ENCODE measurements at places on chromosomes 3 and 15. TPM values are rescaled to one million over a fixed set of nuclear protein-coding genes. Genes with fewer than 3 reads are reported as not detected.
A peak's percentile ranks its signal among the peaks of the same experiment; 100 is the strongest.

The NANOGP8 gene
- total RNA-seq: not detected

DNA sequence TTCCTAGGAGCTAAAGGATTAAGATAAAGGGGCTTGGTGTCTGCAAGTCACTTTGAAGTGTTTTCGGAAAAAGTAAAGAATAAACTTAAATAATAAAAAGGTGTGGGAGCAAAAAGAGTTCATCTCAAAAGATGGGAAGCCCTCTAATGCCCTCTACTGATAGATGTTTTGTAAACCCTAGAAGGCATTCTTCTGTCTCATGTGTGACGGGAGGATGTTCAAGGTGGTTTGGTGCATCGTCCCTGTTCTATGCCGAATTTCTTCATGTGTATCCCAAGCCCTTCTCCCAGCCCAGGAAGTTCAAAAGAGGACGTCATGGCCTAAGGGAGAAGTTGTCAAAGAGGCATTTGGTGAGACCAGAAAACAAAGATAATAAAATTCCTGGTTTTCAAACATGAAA lies 37.2 kb downstream of the CCK start:
- DNase-seq: no peak

DNA sequence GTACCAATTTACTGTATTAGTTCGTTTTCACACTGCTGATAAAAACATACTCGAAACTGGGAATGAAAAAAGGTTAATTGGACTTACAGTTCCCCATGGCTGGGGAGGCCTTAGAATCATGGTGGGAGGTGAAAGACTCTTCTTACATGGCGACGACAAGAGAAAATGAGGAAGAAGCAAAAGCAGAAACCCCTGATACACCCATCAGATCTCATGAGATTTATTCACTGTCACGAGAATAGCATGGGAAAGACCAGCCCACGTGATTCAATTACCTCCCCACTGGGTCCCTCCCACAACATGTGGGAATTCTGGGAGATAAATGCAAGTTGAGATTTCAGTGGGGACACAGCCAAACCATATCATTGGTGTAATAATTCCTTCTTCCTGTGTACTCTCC lies 69.6 kb downstream of the C3orf20 start:
- no peak for DNase-seq

The SLC12A1 gene
- 0.05 TPM for total RNA-seq

GRCh38 chr15:31049111-31049510 lies 52.4 kb downstream of the TRPM1 start:
- DNase-seq: no peak

DNA sequence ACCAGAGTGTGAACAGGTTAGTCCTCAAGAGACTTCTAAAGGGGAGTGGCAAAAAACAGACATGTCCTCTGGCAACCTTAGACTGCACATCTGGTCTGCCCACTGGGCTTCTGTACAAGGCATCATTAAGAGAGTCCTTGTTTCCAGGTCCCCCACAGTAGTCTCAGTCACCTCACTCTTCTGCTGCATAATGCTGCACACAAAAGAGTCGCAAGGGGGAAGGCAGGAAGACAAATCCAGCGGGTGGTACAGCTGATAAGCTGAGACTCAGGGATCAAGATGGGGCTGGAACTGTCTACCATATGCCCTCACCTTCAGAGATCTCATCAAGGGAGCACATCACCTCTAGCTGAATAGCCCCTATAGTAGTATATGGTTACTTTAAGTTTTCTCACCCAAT lies 27.4 kb upstream of the RPS17 start:
- DNase-seq: no peak

The LMAN1L gene
- total RNA-seq: not detected

- DNase-seq: peak; percentile 79
Measured at GRCh38 chr3:157159037-157159761, 748 bp downstream of the CCNL1 start.

- no peak for DNase-seq
Measured at GRCh38 chr15:91393186-91393585, 293.1 kb downstream of the SV2B start.

- no peak for DNase-seq
Measured at GRCh38 chr3:169760479-169760878, 4.4 kb downstream of the TERC start.

The SKOR1 gene
- 0.65 TPM for total RNA-seq

The TGM5 gene
- total RNA-seq: 0.71 TPM

The TTLL13 gene
- 0.58 TPM for total RNA-seq

DNA sequence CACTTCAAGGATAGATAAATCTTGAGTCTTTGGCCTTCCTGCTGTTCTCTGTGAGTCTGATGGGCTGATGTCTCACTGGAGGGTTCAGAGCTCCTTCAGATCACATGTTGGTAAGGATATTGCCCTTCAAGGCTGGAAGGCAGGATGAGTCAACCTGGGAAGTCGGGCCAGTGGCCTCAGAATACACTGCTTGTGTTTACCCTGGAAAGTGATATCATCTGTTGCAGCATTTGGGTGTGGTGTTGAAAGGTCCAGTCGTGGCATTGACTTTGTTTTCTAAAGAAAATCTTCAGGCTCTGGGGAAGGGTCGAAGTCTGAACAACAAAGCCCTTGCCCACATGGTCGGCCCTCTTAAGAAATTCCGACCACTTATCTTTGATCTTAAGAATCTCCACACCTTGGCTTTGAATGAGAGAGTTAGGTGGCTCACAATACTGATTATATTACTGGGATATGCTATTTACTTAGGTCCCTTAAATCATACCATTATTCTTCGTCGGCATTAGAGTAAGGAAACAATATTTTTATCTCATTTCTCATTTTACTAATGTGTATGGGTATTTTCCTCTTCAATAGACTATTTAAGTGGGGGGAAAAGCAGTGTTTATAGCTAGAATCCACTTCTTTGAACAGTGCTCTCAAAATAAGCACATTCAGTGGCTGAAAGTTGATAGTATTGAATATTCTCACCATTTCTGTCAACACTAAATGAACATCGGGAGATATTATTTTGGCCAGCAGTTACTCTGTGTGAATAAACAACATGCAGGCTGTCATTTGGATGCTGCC lies 303.9 kb upstream of the RASGRP1 start:
- DNase-seq: no peak

DNA sequence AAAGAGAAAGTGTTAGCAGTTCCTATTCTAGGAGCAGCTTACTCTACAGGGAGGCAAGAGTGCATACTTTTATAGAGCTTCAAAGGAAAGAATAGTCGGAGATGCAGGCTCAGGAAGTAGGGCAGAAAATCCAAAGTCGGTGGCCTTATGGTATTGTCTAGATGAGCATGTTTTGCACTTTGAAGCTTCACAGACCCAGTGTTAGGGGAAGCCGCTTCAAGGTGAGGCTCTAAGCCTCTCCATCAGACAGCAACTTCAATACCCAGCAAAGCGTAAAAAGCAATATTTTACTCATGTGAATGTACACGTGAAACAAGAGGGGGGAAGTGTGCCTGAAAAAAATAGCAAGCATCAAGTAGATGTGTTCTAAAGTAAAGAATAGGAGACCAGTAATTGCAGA lies 125.6 kb upstream of the RASGRP1 start:
- no peak for DNase-seq

The NUSAP1 gene
- 113 TPM for total RNA-seq

The GASK1A gene
- total RNA-seq: 0.36 TPM

DNA sequence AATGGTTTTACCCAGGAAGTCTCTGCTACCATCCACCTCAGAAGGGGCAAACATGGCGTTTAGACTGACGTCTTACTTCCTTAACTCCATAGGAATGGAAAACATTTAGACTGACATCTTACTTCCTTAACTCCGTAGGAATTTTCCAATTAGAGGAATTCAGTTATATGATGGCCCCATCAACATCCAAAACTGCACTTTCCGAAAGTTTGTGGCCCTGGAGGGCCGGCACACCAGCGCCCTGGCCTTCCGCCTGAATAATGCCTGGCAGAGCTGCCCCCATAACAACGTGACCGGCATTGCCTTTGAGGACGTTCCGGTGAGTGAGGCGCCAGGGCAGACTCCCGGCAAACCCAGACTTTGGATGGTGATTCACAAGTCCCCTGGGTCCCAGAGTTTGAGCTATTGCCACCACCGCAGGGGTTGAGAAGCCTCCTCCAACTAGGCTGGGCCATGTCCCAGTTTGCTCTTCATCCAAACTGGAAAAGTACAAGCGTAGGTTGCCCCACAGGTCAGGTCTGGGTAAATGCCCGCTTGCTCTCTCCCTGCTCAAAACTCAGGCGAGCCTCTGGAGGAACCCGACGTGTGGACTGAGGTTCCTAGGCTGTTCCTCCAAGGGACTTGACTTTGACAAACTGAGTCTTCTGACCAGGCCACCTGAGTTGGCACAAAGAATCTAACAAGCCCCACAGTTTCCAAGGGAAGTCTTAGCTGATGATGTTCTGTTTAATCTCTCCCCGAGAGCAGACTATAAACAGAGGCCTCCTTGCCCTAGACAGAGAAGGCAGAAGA lies 57.7 kb downstream of the MESD start:
- no peak for DNase-seq

- DNase-seq: no peak
Measured at GRCh38 chr3:99012051-99012450, 110.6 kb upstream of the DCBLD2 start.

DNA sequence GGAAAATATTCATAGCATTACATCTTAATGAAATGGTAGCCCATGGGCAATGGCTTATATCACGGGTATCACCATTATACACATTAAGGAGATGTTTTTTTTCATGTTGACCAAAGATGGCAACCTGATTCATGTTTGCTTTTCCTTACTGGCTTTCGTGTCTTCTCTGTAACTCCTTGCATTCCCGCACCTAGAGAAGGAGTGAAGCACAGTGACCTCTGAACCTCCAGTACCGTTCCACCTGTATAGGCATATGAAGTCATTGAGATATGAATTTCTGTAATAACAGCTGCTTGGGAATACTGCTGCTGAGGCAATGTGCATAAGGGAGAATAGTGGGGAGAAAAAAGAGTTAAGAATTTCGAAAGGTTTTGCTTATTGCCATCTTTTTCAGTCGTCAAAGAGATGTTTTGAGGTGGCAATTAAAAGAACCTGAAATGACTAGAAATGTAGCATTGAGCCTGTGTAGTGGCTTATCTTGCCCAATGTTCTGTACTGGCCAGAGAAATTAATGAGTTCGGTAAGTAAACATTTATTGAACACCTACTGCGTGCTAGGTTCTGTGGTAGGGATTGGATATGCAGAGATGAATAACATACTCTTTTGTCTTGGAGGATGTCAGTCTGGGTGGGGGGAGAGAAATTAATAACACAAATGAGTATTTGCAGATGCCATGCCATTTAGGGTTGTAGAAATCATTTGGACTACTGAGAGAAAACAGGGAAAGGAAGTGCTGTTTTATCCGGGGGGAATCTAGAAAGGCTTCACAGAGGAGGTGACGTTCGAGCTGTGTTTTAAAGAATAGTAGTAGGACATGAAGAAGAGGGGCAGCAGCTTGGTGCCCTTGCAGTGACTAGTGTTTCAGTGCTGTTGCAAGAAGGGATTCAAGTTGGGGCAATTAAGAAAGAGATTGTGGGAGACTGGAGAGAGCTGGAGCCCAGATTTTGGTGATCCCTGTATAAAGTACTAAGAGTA lies 2.5 kb downstream of the FEM1B start:
- no peak for DNase-seq

GRCh38 chr15:98609144-98609852 lies 39.0 kb upstream of the IGF1R start:
- DNase-seq: peak; percentile 45

The DUOXA2 gene
- 0.17 TPM for total RNA-seq

The ATP13A4 gene
- 10.2 TPM for total RNA-seq

- no peak for DNase-seq
Measured at GRCh38 chr3:61409638-61410037, 151.7 kb upstream of the PTPRG start.

- DNase-seq: no peak
Measured at GRCh38 chr3:23944007-23944783, 891 bp upstream of the NR1D2 start.

The IL20RB gene
- total RNA-seq: 0.56 TPM

DNA sequence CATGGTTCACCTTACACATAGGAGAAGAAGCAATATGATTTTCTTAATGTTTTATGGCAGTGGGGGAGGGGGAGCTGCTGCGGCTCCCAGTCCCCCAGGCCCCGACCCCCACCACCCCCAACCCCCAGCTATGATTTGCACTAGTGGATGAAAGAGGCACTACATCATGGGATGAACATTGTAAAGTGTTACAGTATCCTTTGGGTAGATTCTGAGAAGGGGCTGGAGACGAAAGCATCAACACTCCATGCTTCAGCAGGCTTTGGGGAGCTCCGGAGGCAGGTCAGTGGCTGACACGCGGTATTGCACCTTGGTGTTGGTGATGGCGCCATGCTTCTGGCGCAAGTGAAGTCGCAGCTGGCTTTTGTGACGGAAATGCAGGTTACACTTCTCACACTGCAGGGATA lies 19.9 kb upstream of the RTP2 start:
- DNase-seq: no peak

The ABI3BP gene
- 5.0 TPM for total RNA-seq

- no peak for DNase-seq
Measured at GRCh38 chr15:58235961-58236360, 97.8 kb downstream of the AQP9 start.

DNA sequence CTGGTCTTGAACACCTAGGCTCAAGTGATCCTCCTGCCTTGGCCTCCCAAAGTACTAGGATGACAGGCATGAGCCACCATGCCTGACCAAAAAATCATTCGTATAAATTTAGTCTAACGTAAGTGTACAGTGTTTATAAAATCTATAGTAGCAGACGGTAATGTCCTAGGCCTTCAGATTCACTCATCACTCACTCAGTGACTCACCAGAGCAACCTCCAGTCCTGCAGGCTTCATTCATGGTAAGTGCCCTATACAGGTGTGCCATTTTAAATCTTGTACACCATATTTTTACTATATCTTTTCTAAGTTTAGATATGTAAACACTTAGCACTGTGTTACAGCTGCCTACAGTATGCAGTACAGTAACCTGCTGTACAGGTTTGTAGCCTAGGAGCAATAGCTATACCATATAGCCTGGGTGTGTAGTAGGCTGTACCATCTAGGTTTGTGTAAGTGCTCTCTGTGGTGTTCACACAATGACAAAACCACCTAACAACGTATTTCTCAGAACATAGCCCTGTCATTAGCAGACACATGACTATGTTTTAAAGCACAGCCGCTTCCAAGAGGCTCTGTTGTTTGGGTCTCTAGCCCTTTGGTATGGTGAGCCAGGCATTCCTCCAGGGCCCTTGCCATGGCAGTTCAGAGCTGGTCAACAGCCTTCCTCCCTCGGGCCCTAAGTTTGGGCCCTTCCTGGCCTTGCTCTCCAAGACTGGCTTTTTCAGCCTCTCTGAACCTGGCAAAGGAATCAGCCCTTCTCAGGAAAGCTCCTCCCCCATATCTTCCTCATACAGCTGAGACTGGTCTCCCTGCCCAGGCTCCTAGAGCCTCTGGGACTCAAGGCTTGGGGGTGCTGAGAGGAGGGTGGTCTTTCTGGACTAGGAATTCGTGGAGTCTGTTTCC lies 1.9 kb upstream of the CCDC9B start:
- no peak for DNase-seq

Measured in type B pancreatic cell (in vitro differentiated cells).